Stimulated activated CD8-positive, alpha-beta memory T cell treated with anti-CD3 and anti-CD28 coated beads, Interleukin-4, amount 100 ng/mL, for 1 hour (primary cell): ENCODE measurements at places on chromosomes 6 and 20.

GRCh38 chr20:3461911-3462677, 8.7 kb upstream of the ATRN start:
- no peak for DNase-seq

DNA sequence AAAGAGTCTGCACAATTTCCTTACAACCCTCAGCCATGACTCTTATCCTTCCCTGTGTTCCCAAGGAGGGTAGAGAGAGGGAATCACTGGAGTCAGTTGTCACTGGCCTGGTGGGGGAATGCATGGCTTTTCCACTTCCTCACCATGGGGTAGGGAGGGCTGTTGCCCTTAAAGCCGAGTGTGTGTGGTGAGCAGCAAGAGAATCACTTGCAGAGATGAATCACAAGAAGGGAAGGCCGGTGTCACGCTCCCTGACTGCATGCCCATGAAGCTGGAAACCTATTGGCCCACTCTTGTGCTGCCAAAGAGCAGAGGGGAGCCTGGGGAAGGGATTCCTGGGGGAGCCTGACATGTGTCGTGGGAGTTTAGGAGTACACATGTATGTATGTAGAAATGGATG, 18.1 kb upstream of the BMP6 start:
- DNase-seq: no peak

GRCh38 chr20:48025661-48026060, 240.4 kb upstream of the SULF2 start:
- no peak for DNase-seq

- no peak for DNase-seq
Observed at GRCh38 chr6:17945111-17945510, 42.3 kb downstream of the KIF13A start.

- no peak for DNase-seq
Observed at GRCh38 chr20:41169791-41170351, 32.5 kb downstream of the PLCG1 start.

DNA sequence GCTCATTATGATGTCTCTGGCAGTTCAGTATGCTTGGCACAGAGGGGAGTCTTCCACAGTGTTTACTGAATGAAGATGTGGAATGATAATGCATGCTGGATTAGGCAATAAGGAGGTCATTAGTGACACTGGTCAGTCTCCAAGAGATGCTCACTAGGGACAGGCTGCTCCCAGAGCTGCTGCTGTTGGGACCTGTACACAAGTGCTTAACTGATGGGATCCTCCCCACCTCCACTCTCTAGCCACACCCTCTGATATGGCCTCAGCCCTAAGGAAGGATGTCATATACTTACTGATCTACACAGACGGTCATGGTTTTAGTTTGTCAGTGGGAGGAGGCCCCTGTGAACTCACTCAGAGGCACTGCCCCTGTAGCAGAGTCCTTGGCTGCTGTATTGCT, 73.4 kb downstream of the MYB start:
- DNase-seq: no peak

DNA sequence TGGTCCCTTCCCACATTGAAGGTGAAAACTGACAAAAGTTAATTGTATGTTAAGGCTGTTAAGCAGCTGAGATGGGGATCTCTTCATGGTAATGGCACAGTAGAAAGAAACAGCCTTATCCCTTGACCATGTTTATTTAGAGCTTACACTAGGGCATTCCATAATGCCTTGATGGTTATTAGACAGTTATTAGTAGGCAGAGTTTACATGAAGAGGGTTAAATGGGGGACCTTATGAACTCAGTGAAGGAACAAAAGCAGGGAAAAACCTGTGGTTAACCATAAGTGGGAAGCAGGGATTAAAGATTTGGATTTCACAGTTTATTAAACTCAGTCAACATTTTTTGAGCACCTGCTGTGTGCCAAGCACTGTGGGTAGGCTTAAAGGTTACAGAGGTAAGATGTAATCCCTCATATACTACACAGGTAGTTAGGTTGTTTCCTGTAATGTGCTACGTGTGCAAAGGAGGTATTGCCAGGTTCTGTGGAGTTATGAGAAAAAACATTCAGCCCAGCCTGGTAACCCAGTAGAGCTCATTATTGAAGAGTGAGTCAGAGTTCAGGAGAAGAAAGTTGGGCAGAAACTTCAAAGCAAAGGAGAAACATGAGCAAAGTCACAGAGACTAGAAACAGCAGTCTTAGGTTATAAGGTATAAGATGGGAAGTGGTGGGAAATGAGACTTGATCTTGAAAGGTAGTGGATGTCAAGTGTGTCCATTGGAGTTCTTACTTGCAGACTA, 32.3 kb upstream of the GNRH2 start:
- DNase-seq: no peak

- no peak for DNase-seq
Observed at GRCh38 chr6:104711371-104711770, 148.3 kb downstream of the HACE1 start.

GRCh38 chr6:124812067-124812466, 150.2 kb upstream of the RNF217 start:
- no peak for DNase-seq

- no peak for DNase-seq
Observed at GRCh38 chr6:105458084-105458483, 55.2 kb upstream of the PREP start.

GRCh38 chr6:43769526-43770371, at the start of gene VEGFA:
TSS of gene VEGFA (plus strand) at chr6:43770211.
- DNase-seq: peak; percentile 74

- DNase-seq: no peak
Observed at GRCh38 chr6:19755181-19755580, 82.0 kb upstream of the ID4 start.

GRCh38 chr6:161486361-161487216, 212.7 kb upstream of the AGPAT4 start:
- DNase-seq: no peak

GRCh38 chr6:141677598-141678211, 455.0 kb upstream of the GJE1 start:
- DNase-seq: no peak

DNA sequence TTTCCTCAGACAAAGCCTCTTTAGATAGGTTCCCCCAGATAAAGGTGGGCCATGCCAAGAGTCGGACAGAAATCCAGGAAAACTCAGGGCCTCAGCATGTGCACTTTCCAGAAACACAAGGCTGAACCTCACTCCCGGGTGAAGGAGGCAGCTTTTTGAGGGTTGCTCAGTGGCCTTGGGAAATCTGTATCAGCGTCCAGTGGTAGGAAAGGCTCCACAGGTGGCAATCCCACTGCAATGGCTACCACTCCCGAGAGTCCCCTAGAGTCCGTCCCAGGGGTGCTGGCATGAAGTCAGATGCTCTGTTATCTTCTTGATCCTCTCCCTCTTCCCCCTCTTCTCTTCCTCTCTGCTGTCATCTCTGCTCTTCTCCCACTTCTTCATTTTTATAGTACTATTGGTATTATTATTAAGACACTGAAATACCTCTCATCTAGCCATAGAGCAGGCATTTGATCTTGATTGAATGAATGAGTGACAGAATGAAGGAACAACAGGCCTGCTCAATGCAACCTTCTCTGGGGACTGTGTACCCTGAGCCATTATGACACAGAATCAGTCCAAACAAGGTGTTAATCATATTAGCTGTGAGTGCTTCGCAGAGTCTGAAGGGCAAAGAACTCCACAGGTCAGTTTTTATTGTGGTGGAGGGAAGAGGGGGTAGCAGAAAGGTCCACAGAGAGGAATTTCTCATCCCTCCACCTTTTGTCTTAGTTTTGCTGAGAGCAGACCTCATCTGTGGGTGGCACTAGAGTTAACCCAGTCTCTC, 13.3 kb downstream of the SLC22A1 start:
- DNase-seq: no peak

GRCh38 chr6:128244751-128245405, 275.5 kb downstream of the PTPRK start:
- no peak for DNase-seq

GRCh38 chr6:83792846-83793245, 60.3 kb upstream of the RIPPLY2 start:
- no peak for DNase-seq

- DNase-seq: no peak
Observed at GRCh38 chr6:37552267-37552666, 52.6 kb upstream of the CCDC167 start.

- no peak for DNase-seq
Observed at GRCh38 chr6:146898069-146898887, 299.5 kb downstream of the ADGB start.

DNA sequence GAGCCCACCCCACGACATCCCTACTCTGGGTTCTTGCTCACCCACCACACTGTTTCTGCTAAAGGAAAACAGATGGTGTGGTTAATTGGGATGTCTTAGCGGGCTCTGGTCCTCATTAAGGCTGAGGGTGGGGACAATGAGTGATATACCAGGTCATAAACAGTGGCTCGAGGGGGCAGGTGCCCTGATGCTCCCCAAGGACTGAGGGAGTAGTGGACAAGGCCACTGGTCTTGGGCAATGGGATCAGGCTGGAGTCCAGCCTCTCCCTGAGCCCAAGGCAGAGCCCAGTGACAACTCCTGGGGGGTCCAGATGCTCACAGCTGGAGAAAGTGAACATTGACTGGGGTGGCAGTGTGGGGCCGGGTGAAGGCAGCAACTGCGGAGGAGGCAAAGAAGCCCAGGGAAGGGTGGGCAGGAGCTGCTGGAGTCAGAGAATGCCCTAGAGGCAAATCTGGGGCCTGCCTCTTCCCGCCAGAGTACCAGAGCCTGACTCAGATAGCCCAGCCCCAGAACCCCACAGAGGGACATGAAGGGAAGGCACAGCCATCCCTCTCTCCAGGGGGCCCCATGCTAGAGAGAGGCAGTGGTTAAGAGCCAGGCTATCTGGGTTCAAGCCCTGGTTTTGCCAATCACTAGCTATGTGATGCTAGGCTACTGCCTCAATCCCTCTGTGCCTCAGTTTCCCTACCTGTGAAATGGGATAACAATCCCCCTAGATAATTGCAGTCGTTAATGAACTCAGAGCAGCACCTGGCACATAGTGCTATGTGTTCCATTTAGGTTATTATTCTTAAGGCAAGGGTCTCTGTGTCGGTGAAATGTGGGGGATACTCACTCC, 72.3 kb downstream of the MRPL14 start:
- no peak for DNase-seq
